ENCODE measurements at places on chromosomes 12 and 14.

DNA sequence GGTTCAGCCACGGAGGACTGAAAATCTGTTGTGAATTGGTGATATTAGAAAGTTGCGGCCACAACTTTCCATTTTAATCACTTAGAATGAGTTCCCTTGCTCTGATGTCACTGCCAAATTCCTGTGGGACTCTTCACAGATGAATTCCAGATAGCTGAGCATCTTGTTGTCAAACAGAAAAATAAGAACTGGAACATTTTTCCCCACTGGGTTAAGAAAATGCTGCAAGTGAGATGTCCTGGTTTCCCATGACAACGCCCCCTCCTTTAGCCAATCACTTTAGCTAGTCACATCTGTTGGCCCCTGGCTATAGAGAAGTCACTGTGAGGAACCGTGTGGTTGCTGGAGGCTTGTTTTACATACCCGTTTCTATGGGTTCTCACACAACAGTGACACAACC, 135.9 kb downstream of the KTN1 start:
- peak; percentile 13 for DNase-seq

GRCh38 chr12:108457734-108458361, 57.2 kb upstream of the FICD start:
- no peak for DNase-seq

DNA sequence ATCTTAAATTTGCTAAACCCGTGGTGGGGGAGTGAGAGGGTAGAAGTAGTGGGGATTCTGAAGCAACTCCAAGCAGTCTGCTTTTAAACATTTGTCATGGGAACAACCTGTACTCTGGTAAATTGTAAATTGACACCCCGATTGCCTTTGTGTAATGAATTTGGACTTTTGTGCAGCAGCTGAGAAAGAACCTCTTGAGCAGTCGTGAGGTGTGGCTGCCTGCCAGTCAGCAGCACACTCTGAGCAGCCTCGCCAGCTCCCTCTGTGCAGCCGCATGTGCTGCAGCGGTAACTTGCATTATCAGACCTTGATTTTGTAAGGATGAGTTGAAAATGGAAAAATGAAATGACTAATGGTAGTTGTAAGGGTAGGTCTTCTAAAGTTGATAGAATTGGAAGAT, 74.3 kb downstream of the SUSD6 start:
- DNase-seq: peak; percentile 60

- DNase-seq: no peak
Measured at GRCh38 chr12:122117979-122118378, 39.4 kb downstream of the MLXIP start.

- no peak for DNase-seq
Measured at GRCh38 chr14:80269353-80269925, 58.1 kb upstream of the DIO2 start.

DNA sequence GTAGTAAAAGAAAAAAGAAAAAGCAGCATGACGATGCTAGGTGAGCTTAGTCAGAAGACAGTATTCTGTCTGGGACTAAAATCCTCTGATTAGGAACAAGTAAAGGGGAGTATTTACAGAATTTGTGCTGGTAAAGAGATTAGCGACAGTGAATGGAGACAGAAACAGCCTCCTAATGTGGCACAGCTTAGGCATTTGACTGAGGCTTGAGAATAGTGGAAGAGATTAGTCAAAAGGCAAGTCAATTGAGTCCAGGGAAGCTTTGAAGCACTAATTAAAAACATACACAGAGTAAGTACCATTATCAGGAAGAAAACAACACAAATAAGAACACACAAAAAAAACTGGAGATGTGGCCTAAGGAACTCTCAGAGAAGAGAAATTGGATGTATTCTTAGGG, 131.9 kb upstream of the CLEC14A start:
- DNase-seq: no peak
